ENCODE measurements at places on chromosomes 4 and X.

- no peaks in the 10 kb centered on the region for H3K4me1 ChIP-seq
- no peak for DNase-seq
- H3K27ac ChIP-seq: no peak overlapping the region
- no peaks in the 10 kb centered on the region for H3K36me3 ChIP-seq
- no peak overlapping the region for H3K4me3 ChIP-seq
- H3K27me3 ChIP-seq: peaks cover 7% of the 10 kb centered on the region
These were observed 102.7 kb downstream of the VCX3A start for GRCh38 chrX:6432226-6432625.

- no peak overlapping the region for H3K27ac ChIP-seq
- H3K36me3 ChIP-seq: no peaks in the 10 kb centered on the region
- peaks cover 2% of the 10 kb centered on the region for H3K27me3 ChIP-seq
- H3K4me3 ChIP-seq: no peak overlapping the region
These were observed 86.3 kb downstream of the EGF start for GRCh38 chr4:109998867-109999584.

- no peak for DNase-seq
- H3K27ac ChIP-seq: no peak overlapping the region
- peaks cover 3% of the 10 kb centered on the region for H3K36me3 ChIP-seq
- no peak overlapping the region for H3K4me3 ChIP-seq
These were observed 191.4 kb downstream of the MGST2 start for GRCh38 chr4:139857021-139857420.

GRCh38 chr4:43816116-43816515, 632.5 kb downstream of the KCTD8 start:
- H3K27me3 ChIP-seq: no peaks in the 10 kb centered on the region
- DNase-seq: no peak
- no peak overlapping the region for H3K4me3 ChIP-seq
- H3K4me1 ChIP-seq: no peaks in the 10 kb centered on the region

DNA sequence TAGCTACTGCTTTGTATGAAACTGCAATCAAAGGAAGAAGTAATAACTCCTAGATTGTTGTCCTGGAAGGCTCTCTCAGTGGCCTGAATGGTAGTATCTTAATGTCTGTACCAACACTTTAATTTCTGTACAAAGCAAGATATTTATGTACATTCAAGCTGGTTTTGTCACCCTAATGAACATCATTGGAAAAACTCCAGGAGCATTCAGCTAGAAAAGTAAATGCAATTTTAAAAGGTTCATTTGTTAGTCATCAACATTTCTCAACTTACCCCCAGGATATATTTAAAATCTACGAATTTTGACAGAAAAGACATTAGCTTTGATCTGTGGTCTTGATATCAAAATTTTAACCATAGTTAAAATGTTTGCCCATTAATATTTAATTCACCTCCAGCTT, 80.0 kb upstream of the FGF13 start:
- no peaks in the 10 kb centered on the region for H3K36me3 ChIP-seq
- no peak for DNase-seq
- H3K27ac ChIP-seq: no peak overlapping the region
- H3K4me3 ChIP-seq: no peak overlapping the region

- H3K4me1 ChIP-seq: no peaks in the 10 kb centered on the region
- DNase-seq: no peak
- H3K36me3 ChIP-seq: peaks cover 14% of the 10 kb centered on the region
- H3K27ac ChIP-seq: no peak overlapping the region
- H3K27me3 ChIP-seq: no peaks in the 10 kb centered on the region
These were observed 218.0 kb upstream of the AGTR2 start for GRCh38 chrX:115952417-115953092.

DNA sequence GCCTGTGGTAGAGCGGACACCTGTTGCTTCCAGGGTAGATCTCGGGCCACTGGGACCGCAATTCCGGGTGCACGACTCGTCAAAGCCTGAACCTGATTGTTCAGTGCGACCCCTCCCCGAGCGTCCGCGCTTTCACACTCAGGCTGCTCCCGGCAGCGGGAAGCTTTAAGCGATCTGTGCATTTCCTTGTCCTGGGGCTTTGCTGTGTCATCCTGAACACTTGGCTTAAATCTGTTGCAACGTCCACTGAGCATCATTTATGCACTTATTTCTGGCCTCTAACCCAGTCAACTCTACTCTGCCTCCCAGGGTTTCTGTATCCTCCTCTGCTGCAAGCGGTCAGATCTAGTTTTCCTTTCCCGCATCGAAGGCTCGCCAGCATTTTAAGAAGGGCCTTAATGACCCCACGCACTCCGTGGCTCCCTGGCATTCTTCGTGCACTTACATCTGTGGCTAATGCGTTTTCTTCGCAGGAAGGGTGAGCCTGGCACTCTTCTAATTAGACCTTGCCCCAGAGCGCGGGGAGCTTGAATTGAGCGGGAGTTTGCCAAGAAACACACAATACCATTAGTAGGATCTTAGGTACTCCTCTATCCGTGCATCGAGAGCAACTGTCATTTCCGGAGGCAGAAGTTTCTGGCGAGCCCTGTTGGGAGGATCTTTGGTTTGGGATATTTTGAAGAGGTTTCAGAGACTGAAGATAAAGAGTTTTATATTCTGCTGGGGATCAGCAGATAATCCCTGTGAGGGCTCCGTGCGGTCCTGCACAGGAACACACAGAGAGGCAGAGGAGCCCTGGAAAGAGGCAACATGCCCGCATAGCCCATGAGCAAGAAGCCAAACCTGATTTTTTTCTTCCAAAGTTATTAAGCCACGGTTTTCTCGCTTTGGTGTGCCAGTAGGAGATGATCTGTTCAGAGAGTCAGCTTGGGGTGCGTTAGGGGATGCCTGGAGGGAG, 654 bp upstream of the DDIT4L start:
- peak overlapping the region; percentile 9 for H3K27ac ChIP-seq
- DNase-seq: no peak
- peaks cover 19% of the 10 kb centered on the region for H3K4me1 ChIP-seq
- peak overlapping the region; percentile 90 for H3K4me3 ChIP-seq
- no peaks in the 10 kb centered on the region for H3K36me3 ChIP-seq
- H3K27me3 ChIP-seq: peaks cover 47% of the 10 kb centered on the region

GRCh38 chr4:24736066-24736465, 59.3 kb upstream of the SOD3 start:
- DNase-seq: no peak
- no peaks in the 10 kb centered on the region for H3K4me1 ChIP-seq
- peaks cover 12% of the 10 kb centered on the region for H3K27me3 ChIP-seq
- H3K4me3 ChIP-seq: no peak overlapping the region
- no peak overlapping the region for H3K27ac ChIP-seq

DNA sequence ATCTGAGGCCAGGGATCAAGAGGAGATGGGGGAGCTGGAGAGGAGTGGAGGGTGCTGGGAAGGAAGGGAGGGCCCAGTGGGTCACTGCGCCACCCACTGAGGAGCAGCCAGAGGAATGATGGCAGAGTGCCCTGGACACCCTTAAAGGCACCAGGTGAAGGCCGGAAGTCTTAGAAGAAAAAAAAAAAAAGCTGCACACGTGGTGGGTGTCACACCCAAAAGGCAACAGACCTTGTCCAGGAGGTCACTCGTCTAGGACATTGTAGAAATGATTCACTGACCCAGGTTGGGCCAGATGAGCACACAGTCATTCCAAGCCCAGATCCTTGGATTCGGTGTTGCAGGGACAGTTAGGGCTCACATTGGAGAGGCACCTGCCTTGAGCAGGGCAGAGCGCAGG, 93.5 kb upstream of the TRIM2 start:
- H3K4me1 ChIP-seq: no peaks in the 10 kb centered on the region
- DNase-seq: no peak
- H3K36me3 ChIP-seq: no peaks in the 10 kb centered on the region
- H3K4me3 ChIP-seq: no peak overlapping the region

- no peak overlapping the region for H3K27ac ChIP-seq
- H3K4me1 ChIP-seq: no peaks in the 10 kb centered on the region
- H3K36me3 ChIP-seq: no peaks in the 10 kb centered on the region
- H3K27me3 ChIP-seq: peaks cover 4% of the 10 kb centered on the region
- no peak overlapping the region for H3K4me3 ChIP-seq
- DNase-seq: no peak
These were observed 38.7 kb downstream of the GABRA4 start for GRCh38 chr4:46954643-46955042.

- H3K4me1 ChIP-seq: peaks cover 27% of the 10 kb centered on the region
- H3K27ac ChIP-seq: no peak overlapping the region
These were observed 147.2 kb downstream of the SPATA18 start for GRCh38 chr4:52198294-52198693.

- H3K27me3 ChIP-seq: peaks cover 5% of the 10 kb centered on the region
- DNase-seq: peak; percentile 66
- H3K27ac ChIP-seq: no peak overlapping the region
- no peak overlapping the region for H3K4me3 ChIP-seq
These were observed 21.9 kb upstream of the SPON2 start for GRCh38 chr4:1194010-1194900.

- no peaks in the 10 kb centered on the region for H3K27me3 ChIP-seq
- H3K36me3 ChIP-seq: no peaks in the 10 kb centered on the region
- no peak for DNase-seq
These were observed 17.2 kb downstream of the GPR174 start for GRCh38 chrX:79161655-79162054.

DNA sequence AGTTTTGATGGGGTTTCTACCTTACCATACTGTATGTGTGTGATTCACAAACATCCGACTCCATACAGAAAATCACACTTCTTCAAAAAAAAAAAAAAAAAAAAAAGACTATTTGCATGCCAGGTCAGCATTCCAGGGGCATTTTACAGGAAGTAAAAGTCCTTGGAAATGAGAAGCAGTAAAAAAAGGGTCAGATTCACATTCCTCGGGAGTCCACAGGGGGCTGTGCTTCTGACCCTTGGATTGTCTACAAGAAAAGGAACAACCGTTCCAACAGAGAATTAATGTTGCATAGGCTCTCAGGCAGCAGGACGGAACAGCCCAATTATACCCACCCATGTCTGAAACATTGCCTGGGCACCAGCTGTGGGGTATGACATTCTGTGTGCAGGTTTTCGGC, 290.3 kb downstream of the LDB2 start:
- H3K36me3 ChIP-seq: no peaks in the 10 kb centered on the region
- no peak overlapping the region for H3K27ac ChIP-seq
- H3K27me3 ChIP-seq: no peaks in the 10 kb centered on the region
- H3K4me3 ChIP-seq: no peak overlapping the region

DNA sequence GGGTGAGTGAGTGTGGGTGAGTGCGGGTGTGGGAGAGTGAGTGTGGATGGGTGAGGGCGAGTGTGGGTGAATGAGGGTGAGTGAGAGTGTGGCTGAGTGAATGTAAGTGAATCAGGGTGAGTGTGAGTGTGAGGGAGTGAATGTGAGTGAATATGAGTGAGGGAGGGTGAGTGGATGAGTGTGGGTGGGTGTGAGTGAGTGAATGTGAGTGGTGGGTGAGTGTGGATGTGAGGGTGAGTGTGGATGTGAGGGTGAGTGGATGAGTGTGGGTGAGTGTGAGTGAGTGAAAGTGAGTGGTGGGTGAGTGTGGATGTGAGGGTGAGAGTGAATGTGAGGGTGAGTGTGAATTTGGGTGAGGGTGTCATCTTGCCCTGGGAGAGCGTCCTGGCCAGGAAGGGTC, 67.5 kb downstream of the TRIML1 start:
- H3K27ac ChIP-seq: peak overlapping the region; percentile 29
- peaks cover 4% of the 10 kb centered on the region for H3K4me1 ChIP-seq
- peaks cover 4% of the 10 kb centered on the region for H3K27me3 ChIP-seq
- no peak for DNase-seq

GRCh38 chr4:7893539-7893938, 46.1 kb downstream of the AFAP1 start:
- H3K36me3 ChIP-seq: peaks cover 15% of the 10 kb centered on the region
- no peak overlapping the region for H3K4me3 ChIP-seq
- no peaks in the 10 kb centered on the region for H3K27me3 ChIP-seq
- peaks cover 41% of the 10 kb centered on the region for H3K4me1 ChIP-seq
- H3K27ac ChIP-seq: no peak overlapping the region
- no peak for DNase-seq

DNA sequence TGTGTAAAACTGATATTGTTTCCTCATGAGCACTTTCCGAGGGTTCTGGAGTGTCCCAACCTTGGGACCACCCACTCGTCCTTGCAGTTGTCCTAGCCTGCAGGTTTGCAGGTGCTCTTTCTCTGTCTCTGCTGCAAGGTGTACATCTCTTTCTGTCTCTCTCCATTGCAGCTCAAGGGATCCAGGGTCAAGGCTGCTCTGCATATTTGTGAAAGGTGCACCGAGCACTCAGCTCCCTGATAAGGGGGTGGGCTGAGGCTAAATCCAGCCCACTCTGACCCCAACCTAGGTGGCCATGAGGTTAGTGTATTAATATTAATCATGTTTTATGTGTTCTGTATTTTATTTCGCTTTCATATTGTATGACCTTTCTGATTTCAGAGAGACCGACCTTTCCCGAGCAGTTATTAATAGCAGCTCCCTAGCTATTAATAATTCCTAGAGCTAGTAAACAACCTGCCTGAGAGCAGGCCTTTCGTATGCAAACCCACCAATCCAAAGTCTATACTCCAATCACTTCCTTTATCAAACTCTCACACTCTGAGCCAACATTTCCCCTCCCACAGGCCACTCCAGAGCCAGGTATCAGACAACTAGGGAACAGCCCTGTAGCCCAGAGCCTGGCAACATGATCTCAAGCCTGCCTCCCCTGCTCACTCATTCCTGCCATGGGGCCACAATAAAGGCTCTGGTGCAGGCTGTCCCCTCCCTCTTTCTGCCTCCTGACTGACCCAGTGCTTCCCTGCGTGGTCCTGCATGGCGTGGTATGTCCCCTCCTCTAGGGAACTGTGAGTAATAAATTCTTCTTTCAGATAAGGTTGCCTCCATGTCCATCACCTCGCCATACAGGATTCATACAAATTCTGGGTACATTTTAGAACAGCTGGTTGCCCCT, 73.9 kb downstream of the SLC2A9 start:
- peaks cover 7% of the 10 kb centered on the region for H3K4me1 ChIP-seq
- DNase-seq: peak; percentile 42
- no peak overlapping the region for H3K27ac ChIP-seq
- no peaks in the 10 kb centered on the region for H3K36me3 ChIP-seq
- peaks cover 10% of the 10 kb centered on the region for H3K27me3 ChIP-seq

DNA sequence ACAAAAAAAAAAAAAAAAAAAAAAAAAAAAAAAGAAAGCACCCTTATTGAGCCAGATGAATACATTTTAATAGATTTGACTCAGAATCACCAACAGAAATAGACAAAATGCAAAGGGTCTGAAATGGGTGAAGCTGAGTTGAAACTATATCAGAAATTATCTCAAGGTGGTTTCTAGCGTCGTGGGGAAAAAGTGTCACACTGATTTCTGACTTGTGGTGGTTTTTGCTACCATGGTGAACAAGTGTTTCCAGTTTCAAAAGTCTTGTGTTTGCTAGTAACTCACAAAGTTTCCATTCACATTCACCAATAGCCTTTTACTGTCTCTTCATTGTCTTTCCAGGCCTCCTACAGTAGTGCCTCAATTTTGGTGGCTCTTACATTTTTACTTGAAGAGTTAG, 135.5 kb downstream of the ARHGAP24 start:
- DNase-seq: no peak
- no peak overlapping the region for H3K4me3 ChIP-seq
- no peaks in the 10 kb centered on the region for H3K4me1 ChIP-seq
- H3K27ac ChIP-seq: no peak overlapping the region
- no peaks in the 10 kb centered on the region for H3K27me3 ChIP-seq

DNA sequence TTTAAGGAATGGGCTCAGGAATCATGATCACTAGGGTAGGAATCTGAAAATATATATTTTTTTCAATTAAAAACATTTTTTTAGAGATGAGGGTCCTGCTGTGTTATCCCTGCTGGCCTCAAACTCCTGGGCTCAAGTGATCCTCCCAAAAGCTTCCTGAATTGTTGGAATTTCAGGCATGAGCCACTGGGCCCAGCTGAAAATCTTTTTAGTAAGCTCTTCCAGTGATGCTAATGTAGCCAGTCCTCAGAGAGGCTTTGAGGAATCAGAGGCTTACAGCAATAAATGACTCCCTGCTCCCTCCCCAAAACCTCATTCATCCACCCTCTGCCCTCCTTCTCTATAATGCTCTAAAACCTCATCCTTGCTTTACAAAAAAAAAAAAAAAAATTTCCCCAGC, 129.5 kb downstream of the ZIC3 start:
- no peak overlapping the region for H3K4me3 ChIP-seq
- no peaks in the 10 kb centered on the region for H3K36me3 ChIP-seq
- no peaks in the 10 kb centered on the region for H3K27me3 ChIP-seq
- no peak overlapping the region for H3K27ac ChIP-seq
- H3K4me1 ChIP-seq: no peaks in the 10 kb centered on the region

Data from type B pancreatic cell (in vitro differentiated cells).